Stimulated activated CD4-positive, alpha-beta T cell treated with anti-CD3 and anti-CD28 coated beads, TNF-alpha, amount 100 ng/mL, for 24 hours (primary cell): ENCODE measurements at places on chromosomes 13 and 19.

- no peak for DNase-seq
Observed at GRCh38 chr19:46388311-46389095, 24.9 kb downstream of the CCDC8 start.

DNA sequence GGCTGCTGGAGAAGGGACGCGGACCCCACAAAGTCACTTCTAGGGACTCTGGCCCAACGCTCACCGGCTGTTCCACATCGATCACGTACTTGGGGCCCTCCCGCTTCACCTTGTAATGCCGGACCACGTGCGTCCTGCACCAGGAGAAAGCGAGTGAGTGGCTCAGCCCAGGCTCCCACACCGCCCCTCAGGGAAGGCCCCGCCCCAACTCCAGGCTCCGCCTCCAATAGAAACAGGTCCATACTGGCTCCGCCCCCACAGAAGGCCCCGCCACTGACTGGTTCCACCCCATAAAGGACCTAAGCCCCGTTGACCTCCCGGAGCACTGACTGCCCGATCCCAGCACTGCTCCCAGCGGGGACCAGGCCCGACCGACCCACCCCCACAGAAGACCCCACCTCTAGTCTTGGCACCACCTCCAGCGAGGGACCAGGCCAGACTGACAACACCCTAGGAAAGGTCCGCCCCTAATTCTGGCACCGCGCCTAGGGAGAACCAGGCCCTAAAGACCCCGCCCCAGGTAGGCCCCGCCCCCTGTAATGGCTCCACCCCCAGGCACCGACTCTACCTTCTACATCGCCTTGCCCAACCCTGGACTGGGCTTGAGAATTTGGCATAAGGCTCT, 11.3 kb downstream of the STAP2 start:
- peak; percentile 59 for DNase-seq

DNA sequence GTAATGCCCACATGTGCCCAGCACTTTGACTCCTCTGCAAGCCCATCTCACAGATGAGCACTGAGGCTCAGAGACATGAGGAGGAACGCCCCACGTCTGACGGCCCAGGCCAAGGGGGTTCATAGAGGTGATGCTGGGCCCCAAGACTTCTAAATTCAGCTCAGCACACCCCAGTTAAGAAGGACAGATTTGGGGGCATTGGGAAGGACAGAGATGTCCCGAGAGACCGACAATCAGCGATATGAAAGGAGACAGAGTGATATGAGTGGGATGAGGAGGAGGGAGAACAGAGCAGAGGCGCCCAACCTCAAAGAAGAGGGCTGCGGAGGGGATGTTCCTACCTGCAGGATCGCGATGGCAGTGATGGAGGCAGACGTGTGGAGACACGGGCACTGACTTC, at the start of gene CNFN:
TSS of gene CNFN (minus strand) at position 399 of the 400 bp plus-strand sequence. CDS start 1,260 bp downstream, outside the sequence.
- DNase-seq, result no peak

GRCh38 chr19:5136073-5136855, 167.4 kb downstream of the KDM4B start:
- DNase-seq, result no peak

- no peak for DNase-seq
Observed at GRCh38 chr13:44074611-44075010, 194.9 kb downstream of the LACC1 start.

DNA sequence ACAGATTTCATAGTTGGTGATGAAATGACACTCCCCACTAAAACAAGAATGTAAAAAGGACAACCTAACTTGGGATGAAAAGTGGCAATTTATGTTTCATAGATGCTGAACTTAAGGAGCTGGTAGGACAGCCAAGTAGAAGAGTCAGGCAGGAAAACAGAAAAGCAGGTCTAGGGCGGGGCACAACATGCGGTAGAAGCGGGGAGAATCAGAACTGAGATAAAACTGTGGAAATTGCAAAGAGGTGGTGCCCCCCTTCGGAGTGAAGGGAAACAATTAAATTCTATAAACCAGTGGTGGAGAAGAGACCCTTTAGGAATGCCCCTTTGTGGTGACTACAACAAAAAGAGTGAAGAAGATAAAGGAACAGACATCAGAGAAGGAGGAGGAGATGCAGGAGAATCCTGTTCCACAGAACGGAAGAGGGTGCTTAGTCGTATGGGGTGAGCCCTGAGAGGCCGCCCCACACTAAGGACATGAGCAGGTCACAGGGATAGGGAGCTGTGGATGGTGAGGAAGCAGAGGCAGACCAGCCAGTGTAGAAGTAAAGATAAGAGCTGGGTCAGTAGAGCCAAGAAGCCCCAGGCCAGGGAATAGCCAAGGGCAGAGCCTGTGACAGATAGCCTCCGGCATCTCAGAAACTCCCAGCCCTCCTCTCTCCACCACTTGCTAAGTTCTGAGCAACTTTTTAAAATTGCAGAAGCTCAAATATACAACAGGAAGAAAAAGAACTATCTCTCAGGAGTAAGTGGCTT, 100.3 kb upstream of the DOCK9 start:
- DNase-seq, result no peak

DNA sequence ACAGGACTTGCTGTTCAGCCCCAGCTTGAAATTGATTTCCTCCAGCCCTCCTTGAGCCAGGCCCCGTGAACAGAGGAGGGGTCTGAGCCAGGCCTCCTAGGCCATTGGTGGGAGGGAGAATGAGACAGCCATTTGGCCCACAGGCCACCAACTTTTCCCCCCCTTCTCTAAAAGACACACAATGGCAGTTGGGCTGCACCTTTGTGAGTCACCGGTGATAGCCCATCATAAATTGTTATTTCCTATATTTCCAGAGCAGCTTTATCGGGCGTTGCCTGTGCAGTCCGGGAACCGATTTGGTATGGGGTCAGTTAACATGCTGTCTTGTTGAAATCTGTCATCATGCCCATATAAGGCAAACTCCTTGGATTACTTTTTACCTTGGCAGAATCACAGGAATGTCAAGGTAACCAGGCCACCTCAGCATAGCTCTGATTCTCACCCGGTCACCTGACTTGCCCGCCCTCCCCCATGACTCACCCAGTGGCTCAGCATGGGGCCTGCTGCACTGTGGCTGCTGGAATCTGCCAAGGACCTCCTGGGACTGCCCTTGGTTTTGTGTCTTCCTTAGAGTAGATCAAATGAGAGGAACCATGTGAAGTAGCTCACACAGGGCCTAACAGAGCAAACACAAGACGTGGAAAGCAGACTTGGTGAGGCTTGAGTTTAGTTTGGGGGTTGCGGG, 36.1 kb downstream of the ACTN4 start:
- DNase-seq, result peak; percentile 35

- DNase-seq, result no peak
Observed at GRCh38 chr19:18906605-18907519, 10.9 kb upstream of the CERS1 start.

DNA sequence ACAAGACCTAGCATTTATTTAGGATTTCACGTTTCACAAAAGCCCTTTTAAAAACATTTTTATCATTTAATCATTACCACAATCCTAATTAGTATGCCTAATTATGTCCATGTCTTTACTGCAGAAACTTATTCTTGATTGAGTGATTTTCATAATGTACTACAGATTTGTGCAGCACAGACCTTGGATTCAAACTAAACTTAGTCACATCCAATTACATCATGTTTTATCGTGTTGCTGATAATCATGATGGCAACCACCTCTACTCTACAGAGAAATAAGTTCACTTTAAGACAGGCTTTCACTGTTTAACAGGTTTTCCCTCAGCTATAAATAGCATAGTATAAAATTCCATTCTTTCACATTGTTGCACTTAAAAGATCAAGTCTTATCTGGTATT, 240.9 kb upstream of the RFC3 start:
- no peak for DNase-seq

DNA sequence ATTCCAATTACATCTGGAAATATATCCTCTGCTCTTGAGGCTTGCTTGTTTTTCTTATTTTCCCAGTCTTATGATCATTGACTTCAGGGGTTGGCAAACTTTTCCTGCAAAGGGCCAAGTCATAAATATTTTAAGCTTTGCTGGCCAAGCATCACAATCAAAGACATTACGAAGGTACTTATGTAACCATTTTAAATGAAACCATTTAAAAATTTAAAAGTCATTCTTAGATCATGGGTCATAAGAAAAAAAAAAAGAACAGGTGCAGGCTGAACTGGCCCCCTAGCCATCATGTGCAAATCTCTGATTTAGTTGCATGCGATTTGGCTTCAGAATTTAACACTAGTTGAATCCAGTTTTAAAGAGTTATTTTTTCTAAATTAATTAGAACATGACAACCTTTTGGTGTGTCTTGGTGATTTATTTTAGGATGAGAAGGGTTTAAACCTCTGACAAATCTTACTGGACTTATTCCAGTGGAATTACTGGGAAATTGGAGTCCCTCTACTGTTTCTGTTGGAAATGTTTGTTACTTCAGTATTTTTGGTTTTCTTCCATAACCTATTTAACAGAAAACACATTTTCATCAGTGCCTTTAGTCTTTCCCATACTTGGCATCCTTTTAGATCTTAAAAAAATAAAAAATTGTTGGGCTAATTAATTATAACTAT, 148.1 kb downstream of the NHLRC3 start:
- no peak for DNase-seq

DNA sequence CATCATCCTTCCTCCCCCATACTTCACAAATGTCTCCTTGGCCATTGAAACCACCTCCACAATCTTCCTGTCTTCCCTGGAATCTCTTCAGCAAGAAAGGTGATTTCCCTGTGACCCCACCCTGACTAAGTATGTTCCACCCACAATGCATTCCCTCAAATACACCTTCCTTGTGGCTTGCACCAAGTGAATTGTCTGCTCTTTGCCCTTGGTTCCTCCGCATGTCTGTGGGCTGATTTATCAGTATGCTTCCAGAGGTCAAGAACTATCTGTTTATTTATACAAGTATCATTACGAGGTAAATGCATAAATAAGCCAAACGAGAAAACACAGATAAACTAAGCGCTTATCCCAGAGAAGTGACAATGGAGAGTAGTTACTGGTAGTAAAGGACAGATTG, 45.4 kb upstream of the POMP start:
- DNase-seq, result no peak

DNA sequence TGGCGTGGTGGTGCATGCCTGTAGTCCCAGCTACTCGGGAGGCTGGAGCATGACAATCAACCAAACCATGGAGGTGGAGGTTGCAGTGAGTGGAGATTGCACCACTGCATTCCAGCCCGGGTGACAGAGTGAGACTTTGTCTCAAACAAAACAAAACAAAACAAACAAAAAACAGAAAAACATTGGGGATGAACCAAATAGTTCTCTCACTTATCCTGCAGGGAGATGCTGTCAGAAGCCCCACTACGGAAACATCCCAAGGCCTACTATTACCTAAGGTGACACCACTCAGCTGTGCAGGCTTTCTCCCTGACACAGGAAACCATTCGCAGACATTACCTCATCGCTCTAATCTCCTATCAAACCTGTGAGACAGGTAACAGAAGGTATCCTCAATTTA, 113.5 kb downstream of the FOXO1 start:
- DNase-seq, result no peak

DNA sequence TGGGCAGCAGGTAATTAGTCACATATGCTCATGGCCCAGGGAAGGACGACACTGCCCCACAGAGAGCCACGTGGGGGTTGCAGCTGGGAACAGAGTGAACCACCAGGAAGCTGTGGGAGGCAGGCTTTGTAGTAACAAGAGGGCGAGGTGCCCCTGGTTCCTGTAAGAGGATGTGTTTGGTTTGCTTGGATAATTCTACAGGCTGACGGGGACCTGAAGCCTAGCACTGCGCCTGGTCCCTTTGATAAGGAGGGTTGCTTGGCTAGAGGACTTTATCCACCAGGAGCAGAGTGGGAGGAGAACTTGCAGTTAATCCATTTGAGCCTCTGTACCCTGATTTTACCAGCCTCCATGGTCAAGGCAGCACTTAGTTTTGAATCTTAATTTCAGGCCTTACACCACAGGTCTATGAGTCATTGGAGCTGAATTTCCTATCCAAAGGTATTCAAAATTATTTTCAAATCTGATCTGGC, 67.4 kb upstream of the CLDN10 start:
- DNase-seq, result no peak

DNA sequence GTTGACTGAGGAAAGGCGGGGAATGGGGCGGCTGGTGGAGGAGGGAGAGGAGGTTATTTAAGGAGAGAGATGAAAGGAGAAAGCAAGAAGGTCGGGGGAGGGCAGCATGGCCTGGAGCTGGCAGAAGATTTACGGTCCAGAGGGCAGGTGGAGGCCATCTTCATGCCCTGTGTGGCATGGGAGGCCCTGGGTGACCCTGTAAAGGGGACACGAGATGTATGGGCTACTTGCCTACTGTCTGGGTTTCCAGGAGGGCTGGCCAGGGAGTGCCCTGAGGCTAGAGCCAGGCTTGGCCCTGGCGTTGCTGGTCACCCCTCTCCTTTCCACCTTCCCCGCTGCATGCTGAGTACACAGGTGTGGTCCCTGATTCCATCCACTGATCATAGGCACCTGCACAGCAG, 6.1 kb downstream of the WTIP start:
- DNase-seq, result no peak

- DNase-seq, result no peak
Observed at GRCh38 chr19:2234996-2235380, 1.1 kb downstream of the PLEKHJ1 start.

DNA sequence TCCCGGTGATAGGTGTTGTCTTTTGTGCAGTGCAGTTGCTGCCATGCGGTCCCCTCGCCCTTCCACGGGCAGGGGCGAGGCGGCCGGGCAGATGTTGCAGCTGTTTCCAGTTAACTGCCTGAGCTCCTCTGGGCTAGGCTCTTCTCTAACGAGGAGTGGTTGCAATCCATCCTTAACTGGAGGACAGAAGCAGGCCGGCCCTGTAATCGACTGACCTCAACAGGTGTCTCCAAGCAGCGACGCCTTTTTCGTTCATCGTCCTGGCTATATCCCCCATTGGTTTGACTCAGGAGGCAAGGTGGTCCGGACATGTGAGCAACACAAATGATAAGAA, 1.9 kb upstream of the TSC22D1 start:
- DNase-seq, result no peak

DNA sequence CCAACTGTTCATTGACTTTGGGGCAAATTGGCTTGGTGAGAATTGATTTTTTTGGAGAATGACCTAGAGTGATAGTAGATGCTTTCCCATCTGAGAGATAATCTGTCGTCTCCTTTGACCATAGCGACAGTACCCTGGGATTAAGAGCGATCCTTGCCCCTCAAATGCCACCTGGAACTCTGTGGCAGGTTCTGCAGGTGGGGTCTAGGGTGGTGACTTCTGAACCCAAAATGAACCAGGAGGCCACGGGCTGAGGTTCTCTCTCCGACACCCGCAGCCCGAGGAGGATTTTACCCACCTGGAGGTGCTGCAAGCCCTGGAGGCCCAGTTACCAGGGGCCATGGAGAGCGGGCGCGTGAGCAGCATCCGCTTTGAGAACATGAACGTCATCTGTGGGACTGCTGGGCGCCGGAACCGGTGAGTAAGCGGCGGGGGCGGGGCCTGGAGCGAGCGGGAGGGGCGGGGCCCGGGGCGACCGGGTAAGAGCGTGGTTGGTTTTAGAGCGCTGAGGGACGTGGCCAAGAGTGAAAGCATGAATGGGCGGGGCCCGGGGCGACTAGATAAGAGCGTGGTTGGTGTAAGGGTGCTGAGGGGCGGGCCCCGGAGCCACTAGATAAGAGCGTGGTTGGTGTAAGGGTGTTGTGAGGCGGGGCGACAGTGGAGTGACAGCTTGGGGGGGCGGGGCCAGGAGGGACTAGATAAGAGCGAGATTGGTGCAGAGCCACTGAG, 8.6 kb downstream of the C19orf81 start:
- peak; percentile 55 for DNase-seq

- DNase-seq, result no peak
Observed at GRCh38 chr13:32391101-32391619, 36.8 kb downstream of the N4BP2L1 start.

- DNase-seq, result no peak
Observed at GRCh38 chr13:108120302-108120701, 95.0 kb downstream of the LIG4 start.
